CD8-positive, alpha-beta memory T cell (primary cell): ENCODE measurements at places on chromosomes 2 and 18. TPM values are rescaled to one million over a fixed set of nuclear protein-coding genes. Genes with fewer than 3 reads are reported as not detected.

DNA sequence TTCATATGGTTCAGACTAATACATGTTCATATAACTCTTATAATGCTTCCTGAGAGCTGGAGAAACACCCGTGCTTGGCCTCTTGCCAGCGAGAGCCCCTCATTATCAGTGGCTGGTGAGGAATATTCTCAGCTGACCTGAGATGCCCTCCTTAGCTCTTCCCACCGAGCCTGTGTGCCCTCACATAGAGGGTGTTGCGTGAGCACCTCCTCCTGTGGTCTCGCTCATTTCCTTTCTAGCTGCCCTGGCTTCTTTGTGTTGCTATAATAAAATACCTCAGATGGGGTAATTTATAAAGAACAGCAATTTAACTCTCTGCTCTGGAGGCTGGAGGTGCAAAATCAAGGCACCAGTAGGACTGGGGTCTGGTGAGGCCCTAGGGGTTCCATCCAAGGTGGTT is 80.5 kb upstream of the ALKAL2 start:
- no peaks in the 10 kb centered on the region for H3K27me3 ChIP-seq
- DNase-seq, result no peak
- H3K4me3 ChIP-seq, result no peak overlapping the region
- H3K4me1 ChIP-seq, result no peaks in the 10 kb centered on the region

GRCh38 chr2:178270338-178270737 is 76.0 kb downstream of the OSBPL6 start:
- no peak overlapping the region for H3K4me3 ChIP-seq
- no peaks in the 10 kb centered on the region for H3K4me1 ChIP-seq
- H3K36me3 ChIP-seq, result no peaks in the 10 kb centered on the region
- no peak overlapping the region for H3K27ac ChIP-seq
- DNase-seq, result no peak
- H3K27me3 ChIP-seq, result no peaks in the 10 kb centered on the region

DNA sequence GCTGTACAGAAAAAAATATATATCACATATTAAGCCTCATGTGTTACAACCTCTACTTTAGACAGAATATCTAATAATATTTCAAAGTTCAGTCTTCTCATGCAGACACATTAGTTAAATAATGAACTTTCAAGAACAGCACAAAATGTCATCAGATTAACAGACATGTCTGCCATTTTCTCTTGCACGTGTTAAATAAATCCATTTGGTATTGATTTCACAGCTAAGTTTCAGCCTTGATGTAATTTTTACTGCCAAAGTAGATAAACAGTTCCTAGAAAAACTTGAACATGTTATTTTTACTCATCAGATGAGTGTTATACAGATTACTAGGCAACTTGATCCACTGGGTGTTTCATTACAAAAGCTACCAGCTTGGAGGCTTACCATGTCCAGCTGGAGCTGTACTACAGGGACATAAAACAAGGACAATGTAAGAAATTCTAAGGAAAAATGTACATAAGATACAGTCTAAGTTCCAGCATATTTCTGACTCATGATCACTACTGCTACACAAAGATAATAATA is 290.7 kb upstream of the DDX18 start:
- H3K4me3 ChIP-seq, result no peak overlapping the region
- no peaks in the 10 kb centered on the region for H3K27me3 ChIP-seq
- H3K27ac ChIP-seq, result no peak overlapping the region
- no peaks in the 10 kb centered on the region for H3K36me3 ChIP-seq
- no peaks in the 10 kb centered on the region for H3K4me1 ChIP-seq

DNA sequence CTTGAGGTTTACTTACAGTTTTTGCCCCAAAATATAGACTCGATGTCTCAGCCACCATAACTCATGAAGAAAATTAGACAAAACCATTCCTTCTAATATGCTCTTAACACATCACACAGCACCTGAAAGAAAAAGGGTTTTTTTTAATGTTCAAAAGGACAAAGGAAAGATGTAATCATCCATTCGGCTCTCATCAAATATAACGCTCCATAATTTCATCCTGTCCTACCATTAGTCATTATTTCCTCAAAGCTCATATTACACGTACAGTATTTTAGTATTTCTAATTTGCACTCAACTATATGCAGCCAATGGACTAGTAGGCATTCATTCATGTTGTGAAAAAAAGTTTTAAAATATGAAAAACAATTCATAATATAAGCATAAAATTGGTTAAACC is 24.8 kb downstream of the ESCO1 start:
- H3K4me1 ChIP-seq, result no peaks in the 10 kb centered on the region
- no peak overlapping the region for H3K4me3 ChIP-seq
- H3K36me3 ChIP-seq, result peaks cover 24% of the 10 kb centered on the region

DNA sequence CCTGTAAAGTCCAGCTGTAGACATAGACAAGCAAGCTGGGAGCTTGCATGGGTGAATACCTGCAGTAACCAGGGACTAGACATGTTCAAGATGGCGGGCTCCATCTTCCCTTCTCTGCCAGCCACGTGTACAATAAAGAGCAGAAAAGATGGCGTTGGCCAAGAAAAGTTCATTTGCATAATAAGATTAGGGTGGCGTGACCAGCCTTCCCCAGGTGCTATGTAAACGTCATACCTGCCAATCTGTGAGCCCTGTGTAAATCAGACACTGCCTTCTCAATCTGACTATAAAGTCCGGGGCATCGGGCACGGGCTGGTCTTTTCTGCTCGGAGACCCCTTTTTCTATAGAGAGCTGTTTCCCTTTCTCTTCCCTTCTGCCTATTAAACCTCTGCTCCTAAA is 101.6 kb upstream of the XPO1 start:
- no peaks in the 10 kb centered on the region for H3K4me1 ChIP-seq
- H3K27ac ChIP-seq, result no peak overlapping the region
- DNase-seq, result no peak
- no peak overlapping the region for H3K4me3 ChIP-seq
- no peaks in the 10 kb centered on the region for H3K27me3 ChIP-seq

DNA sequence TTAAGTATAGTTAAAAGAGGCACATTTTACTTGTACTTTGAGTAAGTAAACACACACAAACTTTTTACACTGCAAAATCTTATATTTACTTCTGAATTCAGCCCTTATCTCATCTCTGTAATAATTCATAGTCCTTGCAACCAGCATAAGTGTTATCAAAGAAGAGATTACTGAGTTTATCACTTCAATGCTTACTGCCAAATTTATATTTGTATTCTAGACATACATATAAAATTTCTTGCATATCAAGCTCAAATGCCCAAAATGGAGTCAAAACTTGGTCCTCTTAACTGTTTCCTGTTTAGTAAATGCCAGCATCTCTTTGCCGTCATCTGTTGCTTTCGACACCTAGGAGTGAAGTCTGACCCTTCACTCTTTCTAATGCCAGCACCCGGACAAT is 21.1 kb upstream of the KCNJ3 start:
- H3K4me3 ChIP-seq, result no peak overlapping the region
- H3K27ac ChIP-seq, result no peak overlapping the region
- H3K36me3 ChIP-seq, result no peaks in the 10 kb centered on the region
- H3K4me1 ChIP-seq, result no peaks in the 10 kb centered on the region
- no peaks in the 10 kb centered on the region for H3K27me3 ChIP-seq
- DNase-seq, result no peak

GRCh38 chr2:113284476-113284875 is 5.8 kb upstream of the PAX8 start:
- no peak overlapping the region for H3K27ac ChIP-seq
- no peak overlapping the region for H3K4me3 ChIP-seq
- DNase-seq, result no peak
- no peaks in the 10 kb centered on the region for H3K27me3 ChIP-seq

DNA sequence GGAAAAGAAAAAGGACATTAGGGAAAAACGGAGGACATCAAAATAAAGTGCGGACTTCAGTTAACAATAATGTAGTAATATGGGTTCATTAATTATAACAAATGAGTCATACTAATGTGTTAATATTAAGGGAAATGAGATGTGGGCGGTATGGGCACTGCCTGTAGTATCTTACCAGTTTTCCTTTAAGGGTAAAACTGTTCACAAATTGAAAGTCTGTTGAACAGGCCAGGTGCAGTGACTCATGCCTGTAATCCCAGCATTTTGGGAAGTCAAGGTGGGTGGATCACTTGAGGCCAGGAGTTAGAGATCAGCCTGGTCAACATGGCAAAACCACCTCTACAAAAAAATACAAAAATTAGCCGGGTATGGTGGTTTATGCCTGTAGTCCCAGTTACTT is 56.8 kb upstream of the PMAIP1 start:
- no peak overlapping the region for H3K27ac ChIP-seq
- no peaks in the 10 kb centered on the region for H3K4me1 ChIP-seq
- H3K36me3 ChIP-seq, result no peaks in the 10 kb centered on the region
- H3K4me3 ChIP-seq, result no peak overlapping the region
- DNase-seq, result no peak
- no peaks in the 10 kb centered on the region for H3K27me3 ChIP-seq

DNA sequence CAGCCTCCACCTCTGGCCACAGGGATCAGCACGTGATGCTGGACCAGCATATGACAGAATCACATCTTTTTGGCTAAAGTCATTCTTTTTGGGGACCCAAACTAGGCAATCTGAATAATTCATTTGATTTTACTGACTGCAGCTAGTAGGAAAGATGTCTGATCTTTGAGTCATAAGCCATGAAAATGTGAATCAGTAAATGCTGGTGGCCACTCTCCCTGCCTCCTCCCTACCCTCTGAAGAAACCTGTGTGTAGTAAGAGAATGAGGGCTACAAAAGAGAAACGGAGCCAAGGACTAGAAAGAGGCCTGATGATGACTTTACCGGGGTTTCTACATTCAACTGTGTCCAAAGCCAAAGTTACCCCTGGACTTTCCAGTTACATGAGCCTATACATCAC is 10.1 kb upstream of the LRPPRC start:
- H3K27ac ChIP-seq, result no peak overlapping the region
- H3K36me3 ChIP-seq, result no peaks in the 10 kb centered on the region
- H3K4me3 ChIP-seq, result no peak overlapping the region
- DNase-seq, result no peak
- no peaks in the 10 kb centered on the region for H3K27me3 ChIP-seq
- peaks cover 14% of the 10 kb centered on the region for H3K4me1 ChIP-seq

DNA sequence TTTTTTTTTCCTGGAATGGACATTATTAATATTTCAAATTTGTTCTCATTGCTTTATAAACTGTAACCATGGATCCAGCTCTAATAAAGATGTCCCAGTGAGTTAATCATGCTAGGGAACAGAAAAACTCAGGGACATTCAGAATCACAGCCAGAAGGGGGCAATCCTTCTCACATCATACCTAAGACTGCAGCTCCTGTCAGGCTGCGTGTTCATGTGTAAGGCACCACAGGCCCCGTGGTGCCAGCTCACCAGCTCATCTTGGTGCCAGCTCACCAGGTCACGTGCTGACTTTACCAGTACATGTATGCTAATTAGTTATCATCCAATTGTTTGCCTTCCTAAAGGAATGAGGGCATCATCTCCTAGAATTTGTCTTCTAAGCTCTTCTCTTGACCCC is 84.7 kb upstream of the NEDD4L start:
- H3K27ac ChIP-seq, result no peak overlapping the region
- H3K4me3 ChIP-seq, result no peak overlapping the region
- H3K4me1 ChIP-seq, result no peaks in the 10 kb centered on the region
- no peak for DNase-seq

DNA sequence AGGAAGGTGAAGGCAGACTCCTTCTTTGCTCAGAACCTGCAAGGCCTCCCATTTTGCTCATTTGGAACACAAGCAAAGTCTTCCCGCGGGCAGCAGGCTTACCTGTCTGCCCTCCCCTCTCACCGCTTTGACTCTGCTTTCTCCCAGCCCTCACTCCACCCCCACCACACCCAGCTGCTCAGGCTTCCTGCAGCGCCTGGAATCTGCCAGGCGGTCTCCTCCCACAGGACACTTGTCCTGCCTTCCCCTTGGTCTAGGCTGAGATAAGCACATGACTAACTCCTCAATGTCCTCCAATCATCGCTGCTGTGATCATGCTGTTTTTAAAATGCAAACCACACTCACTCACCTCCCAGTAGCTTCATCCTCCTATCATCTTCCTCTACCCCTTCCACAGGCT is 430.0 kb downstream of the ZNF516 start:
- H3K27ac ChIP-seq, result no peak overlapping the region
- H3K27me3 ChIP-seq, result no peaks in the 10 kb centered on the region
- no peak overlapping the region for H3K4me3 ChIP-seq
- no peak for DNase-seq
- H3K36me3 ChIP-seq, result no peaks in the 10 kb centered on the region
- no peaks in the 10 kb centered on the region for H3K4me1 ChIP-seq

- no peaks in the 10 kb centered on the region for H3K27me3 ChIP-seq
- H3K4me3 ChIP-seq, result no peak overlapping the region
- no peak overlapping the region for H3K27ac ChIP-seq
- no peaks in the 10 kb centered on the region for H3K4me1 ChIP-seq
- no peaks in the 10 kb centered on the region for H3K36me3 ChIP-seq
- DNase-seq, result no peak
Measured at GRCh38 chr2:158004126-158004764, 97.4 kb upstream of the UPP2 start.

GRCh38 chr2:149221898-149222297 is 108.5 kb upstream of the LYPD6 start:
- no peaks in the 10 kb centered on the region for H3K36me3 ChIP-seq
- no peak overlapping the region for H3K27ac ChIP-seq
- no peak overlapping the region for H3K4me3 ChIP-seq
- H3K27me3 ChIP-seq, result no peaks in the 10 kb centered on the region
- no peak for DNase-seq
- H3K4me1 ChIP-seq, result no peaks in the 10 kb centered on the region

- H3K4me1 ChIP-seq, result peaks cover 19% of the 10 kb centered on the region
- peak overlapping the region; percentile 38 for H3K27ac ChIP-seq
- no peak for DNase-seq
- no peak overlapping the region for H3K4me3 ChIP-seq
- H3K27me3 ChIP-seq, result no peaks in the 10 kb centered on the region
- no peaks in the 10 kb centered on the region for H3K36me3 ChIP-seq
Measured at GRCh38 chr18:48780201-48780912, 170.4 kb downstream of the SMAD7 start.

- H3K27ac ChIP-seq, result no peak overlapping the region
- no peak overlapping the region for H3K4me3 ChIP-seq
- DNase-seq, result no peak
Measured at GRCh38 chr2:215862351-215862771, 151.0 kb downstream of the MREG start.

- H3K27ac ChIP-seq, result no peak overlapping the region
- no peaks in the 10 kb centered on the region for H3K27me3 ChIP-seq
- no peak for DNase-seq
- no peaks in the 10 kb centered on the region for H3K4me1 ChIP-seq
- no peak overlapping the region for H3K4me3 ChIP-seq
Measured at GRCh38 chr18:69109686-69110085, 291.0 kb upstream of the DOK6 start.

Gene GRB14
- total RNA-seq, result not detected

Gene ATG4B
- 79.0 TPM for total RNA-seq

Gene ZNF2
- total RNA-seq, result 5.3 TPM

Gene MBOAT2
- 3.2 TPM for total RNA-seq

Gene AP1S3
- total RNA-seq, result 16.9 TPM

Gene CDK15
- not detected for total RNA-seq

Gene APLF
- total RNA-seq, result 4.0 TPM

Gene FIGN
- total RNA-seq, result not detected

Gene RNMT
- total RNA-seq, result 44.6 TPM

Gene SETBP1
- 13.9 TPM for total RNA-seq
